ENCODE measurements at places on chromosomes 7 and 10. TPM values are rescaled to one million over a fixed set of nuclear protein-coding genes. Genes with fewer than 3 reads are reported as not detected.

The TMEM139 gene
- 10.9 TPM for polyA plus RNA-seq

GRCh38 chr10:91038971-91039370, 118.1 kb upstream of the ANKRD1 start:
- DNase-seq: no peak

The FEZF1 gene
- polyA plus RNA-seq: not detected

The VWA2 gene
- polyA plus RNA-seq: not detected

DNA sequence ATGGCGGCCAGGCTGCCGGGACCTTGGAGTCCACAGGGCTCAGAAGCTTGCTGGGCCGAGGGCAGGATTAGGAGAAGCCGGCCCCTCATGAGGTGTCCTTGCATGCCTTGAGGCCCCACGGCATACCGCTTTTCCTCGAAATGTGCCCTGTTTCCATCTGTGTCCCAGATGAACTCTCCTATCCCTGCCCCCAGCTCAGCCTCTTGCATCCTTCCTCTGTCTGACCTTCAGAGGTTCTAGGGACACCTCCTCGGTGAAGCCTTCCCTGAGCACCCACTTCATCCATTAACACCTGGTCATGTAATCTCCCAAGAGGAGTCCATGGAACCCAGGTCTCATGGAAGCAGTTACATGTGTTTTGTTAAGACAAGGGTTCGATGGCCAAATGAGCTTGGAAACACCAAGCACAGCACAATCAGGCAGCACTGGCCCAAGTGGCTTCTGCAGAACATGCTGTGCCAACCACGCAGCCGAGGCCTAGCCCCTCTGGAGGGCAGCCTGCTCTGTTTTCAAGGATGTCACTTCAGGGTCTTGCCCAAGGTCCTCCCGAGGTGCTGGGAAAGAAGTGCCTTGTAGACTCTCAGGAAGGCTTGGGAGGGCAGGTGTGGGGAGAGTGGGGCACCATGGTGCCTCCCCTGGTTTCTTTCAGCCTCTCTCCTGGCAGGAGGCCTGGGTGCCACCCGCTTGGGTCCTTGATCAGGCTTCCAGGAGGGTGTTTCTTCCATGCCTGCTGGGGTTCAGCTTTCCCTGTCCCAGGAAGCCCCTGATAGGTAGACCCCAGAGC, 124.3 kb downstream of the NEURL1 start:
- peak; percentile 58 for DNase-seq

GRCh38 chr10:79372871-79373270, 25.6 kb downstream of the PPIF start:
- no peak for DNase-seq

- peak; percentile 37 for DNase-seq
Measured at GRCh38 chr7:92754919-92755581, 81.3 kb downstream of the CDK6 start.

GRCh38 chr10:130361351-130362105, 225.3 kb downstream of the GLRX3 start:
- no peak for DNase-seq

- DNase-seq: no peak
Measured at GRCh38 chr10:6038071-6038631, 24.0 kb downstream of the IL2RA start.

The GTF2IRD2 gene
- 16.9 TPM for polyA plus RNA-seq

The CRTAC1 gene
- 7.3 TPM for polyA plus RNA-seq

DNA sequence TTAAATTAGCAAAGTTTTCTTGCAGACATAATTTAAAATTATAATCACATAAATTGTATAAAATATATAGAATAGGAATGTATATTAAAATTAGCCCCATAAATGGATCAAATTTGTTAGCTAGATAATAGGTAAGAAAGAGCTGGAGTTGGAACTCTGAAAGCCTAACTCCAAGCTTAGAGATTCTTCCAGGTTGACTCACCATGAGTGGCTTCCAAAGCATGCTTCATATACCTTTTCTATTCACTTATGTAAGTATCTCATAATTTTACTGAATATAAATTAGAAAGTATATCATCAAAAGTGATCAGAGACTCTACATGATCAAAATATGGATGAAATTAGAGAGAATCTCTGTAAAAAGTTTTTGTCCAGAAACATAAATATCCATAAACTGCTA, 320.7 kb upstream of the MAGI2 start:
- no peak for DNase-seq

DNA sequence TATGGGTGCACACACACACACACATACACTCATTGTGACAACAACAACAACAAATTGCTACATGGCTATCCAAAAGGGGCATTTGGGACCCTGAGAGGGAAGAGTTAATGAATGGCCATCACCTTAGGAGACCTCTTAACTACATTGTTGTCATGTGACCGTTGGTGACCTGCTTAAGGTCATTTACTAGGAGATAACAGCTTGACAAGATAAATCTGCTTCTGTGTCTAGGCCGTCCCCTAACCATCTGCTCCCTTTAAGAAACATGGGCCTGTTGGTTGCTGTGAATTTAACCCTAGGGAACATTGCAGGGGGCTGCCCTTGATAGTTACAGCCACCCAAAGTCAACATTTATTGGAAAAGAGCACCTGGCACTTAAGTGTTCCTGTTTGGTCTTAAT, 29.7 kb downstream of the C1QL3 start:
- no peak for DNase-seq

GRCh38 chr7:123305840-123306375, 106.1 kb upstream of the SLC13A1 start:
- no peak for DNase-seq

DNA sequence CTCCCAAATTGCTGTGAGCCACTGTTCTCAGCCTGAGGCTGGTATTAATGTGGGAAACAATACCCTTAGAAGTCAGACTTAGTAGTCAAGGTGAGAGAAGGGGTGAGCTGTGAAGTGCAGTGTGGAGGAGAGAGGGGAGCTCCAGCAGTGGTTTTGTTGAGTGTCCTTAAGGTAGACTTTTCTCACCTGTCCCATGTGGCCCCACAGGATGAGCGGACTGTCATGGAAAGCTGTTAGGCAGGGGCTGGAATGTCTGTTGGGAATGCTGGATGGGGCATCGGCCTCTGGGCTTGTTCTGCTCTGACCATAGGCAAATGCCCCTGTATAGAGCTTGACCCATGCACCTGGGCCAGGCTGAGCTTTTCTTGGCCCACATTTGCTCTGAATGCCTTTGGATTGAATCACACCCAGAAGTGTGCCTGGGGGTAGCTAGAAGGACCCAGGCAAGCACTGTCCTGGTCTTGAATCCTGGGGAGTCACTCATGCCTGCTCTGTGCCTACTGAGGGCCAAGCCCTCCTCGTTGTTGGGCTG, 36.3 kb upstream of the SH2D4B start:
- DNase-seq: no peak

The PON1 gene
- not detected for polyA plus RNA-seq

GRCh38 chr10:132745511-132745910, 40.4 kb downstream of the NKX6-2 start:
- no peak for DNase-seq

GRCh38 chr7:66140924-66141323, 26.3 kb downstream of the CRCP start:
- peak; percentile 76 for DNase-seq

DNA sequence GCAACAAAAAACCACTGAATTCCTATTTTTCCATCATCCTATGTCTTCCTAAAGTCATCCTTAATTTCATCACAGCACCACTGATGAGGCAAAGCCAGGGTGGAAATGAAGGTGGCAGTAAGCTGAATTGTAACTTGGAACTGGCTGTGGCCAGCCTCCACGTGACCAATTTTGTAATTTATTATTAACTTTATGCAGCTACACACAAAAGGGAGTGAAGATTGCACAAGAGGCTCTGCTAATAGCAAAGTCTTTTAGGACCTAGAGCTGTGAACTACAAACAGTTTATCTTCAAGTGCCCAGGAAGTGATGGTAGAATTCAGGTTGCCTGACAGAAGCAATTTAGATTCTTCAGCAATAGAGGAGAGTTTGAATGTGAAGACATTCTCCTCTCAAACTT, 176.4 kb downstream of the CCDC71L start:
- DNase-seq: peak; percentile 43

DNA sequence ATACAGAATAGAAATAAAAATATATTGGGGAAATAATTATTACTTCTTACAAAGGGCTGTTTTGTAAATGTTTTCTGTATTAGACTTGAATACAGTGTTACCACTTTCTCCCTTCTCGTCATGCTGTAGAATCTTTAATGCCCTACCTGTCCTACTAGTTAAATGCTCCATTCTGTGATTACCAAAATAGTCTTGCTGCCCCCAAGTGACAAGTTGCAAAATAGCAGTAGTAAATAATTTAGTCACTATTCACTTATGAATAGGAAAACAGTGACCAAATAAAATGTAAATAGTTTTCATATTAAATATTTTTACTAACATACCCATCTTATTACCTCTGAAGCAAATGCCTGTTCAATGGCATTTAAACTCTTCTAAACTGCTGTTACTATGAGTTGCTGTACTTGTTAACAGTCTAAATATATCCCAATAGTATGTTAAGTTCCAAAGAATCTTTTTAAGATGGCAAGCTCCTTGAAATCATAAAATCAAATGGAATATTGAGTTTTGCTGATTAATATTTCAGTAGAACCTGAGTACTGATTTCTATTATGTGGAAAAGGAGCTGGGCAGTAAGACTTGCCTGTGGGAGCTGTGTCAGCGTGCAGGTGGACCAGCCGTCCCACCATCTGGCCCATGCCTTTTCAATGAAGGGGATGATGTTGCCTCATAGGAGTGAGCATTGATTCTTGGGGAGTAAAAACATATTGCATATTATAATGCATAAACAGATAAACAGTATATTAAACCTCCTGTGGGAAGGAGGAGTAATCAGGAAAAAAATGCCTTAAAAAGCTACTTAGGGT, 18.1 kb upstream of the OIT3 start:
- no peak for DNase-seq

The CFAP46 gene
- 1.00 TPM for polyA plus RNA-seq

The CCL24 gene
- not detected for polyA plus RNA-seq

DNA sequence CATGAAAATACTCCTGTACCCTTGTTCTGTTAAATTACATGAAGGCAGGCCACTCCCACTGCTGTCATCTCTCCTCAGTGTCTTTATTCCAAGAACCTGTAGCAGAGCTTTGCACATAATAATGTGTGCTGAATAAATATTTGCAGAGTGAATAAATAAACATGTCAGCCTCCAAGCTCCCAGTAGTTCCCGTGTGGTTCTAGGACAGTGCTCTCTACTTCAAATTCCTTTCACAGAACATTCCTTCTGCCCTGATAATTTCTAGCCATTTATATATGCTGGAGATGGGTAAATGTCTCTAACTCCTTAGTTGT, 20.3 kb upstream of the HYAL4 start:
- DNase-seq: no peak

The PPP1R9A gene
- polyA plus RNA-seq: 3.7 TPM

The CYP2E1 gene
- 0.36 TPM for polyA plus RNA-seq

DNA sequence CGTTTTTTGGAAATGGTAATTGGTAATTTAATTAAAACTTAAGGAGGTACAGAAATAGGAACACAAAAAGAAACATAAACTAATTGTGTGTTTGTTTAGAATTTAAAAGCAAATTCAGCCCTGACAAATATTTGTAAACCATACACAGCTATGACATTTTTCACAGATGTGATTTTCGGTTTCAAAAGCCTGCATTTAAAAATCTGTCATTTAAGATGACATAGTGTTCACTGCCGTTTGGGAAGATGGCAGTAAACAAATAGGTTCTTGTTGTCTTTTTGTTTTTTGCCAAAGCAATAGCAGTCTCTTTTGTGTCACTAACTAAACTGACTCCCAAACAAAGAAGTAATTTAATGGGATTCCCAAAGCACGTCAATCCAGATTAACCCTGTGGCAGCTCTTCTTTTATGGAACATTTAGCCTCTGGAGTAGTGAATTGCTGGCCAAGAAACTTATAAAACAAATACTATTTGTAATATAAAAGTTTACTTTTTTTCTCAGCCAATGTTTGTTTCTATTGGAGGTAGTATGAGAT, 697.6 kb downstream of the PHTF2 start:
- no peak for DNase-seq

DNA sequence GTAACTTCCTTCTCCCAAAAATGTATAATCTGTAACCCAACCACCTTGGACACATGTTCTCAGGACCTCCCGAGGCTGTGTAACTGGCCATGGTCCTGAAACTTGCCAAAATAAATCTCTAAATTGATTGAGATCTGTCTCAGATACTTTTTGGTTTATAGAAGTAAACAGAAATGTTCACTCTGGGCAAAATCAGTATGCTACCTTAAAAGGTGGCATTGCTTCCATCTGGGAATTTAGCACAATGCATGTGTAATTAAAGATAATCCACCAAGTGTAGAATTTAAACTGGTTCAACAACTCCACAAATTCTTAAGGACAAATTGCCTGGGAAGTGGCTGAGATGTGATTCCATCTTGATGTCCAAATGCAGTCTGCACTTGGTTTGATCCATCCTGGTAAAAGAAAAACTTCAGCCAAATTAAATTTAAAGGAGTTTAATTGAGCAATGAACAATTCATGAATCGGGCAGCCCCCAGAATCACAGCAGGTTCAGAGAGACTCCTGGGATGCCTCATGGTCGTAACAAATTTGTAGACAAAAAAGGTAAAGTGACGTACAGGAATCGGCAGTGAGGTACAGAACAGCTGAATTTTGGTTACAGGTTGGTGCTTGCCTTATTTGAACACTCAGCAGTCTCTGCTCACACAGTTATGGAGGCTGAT, 102.6 kb upstream of the PFKP start:
- no peak for DNase-seq

The TCAF2 gene
- polyA plus RNA-seq: 0.41 TPM

DNA sequence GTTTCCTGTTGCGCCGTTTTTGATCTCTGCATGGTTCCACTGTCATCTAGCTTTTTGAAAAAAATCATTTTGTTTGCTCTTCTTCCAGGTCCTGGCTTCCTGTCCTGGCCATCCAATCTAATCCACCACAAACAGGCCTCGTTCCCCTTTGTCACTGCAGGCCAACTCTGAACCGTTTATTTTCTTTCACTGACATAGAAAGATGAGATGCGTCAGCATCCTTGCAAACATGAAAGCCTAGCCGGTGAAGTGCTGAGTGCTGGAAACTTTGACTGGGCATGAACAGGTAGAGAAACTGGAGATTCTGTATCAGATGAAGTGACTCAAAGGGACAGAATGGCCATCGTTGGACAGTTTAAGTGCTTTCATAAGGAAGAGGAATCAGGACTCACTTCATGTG, 1247.8 kb downstream of the TYW1 start:
- no peak for DNase-seq

DNA sequence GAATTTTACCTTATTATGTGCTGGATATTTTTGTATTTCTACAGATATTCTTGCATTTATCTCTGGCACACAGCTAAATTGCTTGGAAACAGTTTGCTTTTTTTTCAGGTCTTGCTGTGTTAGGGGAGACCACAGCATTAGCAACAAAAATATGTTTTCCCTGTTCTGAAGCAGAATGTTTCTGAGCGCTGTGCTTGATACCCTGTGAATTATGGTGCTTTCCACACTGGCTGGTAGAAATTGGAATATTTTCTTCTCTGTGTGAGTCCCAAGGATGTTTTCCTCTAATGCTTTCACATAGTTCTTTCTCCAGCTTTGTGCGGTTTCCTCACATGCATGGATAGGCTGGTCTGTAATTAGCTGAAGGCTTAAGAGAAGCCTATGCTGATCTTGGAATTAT, 651.6 kb upstream of the IGFBP3 start:
- no peak for DNase-seq

GRCh38 chr10:130105724-130106123, 4.9 kb downstream of the C10orf143 start:
- DNase-seq: no peak

The UROS gene
- 86.1 TPM for polyA plus RNA-seq

All from right cardiac atrium (tissue), 5 donors.